ENCODE measurements at places on chromosomes 3 and 15.

GRCh38 chr15:35921046-35921445 lies 375.1 kb upstream of the DPH6 start:
- DNase-seq = no peak

DNA sequence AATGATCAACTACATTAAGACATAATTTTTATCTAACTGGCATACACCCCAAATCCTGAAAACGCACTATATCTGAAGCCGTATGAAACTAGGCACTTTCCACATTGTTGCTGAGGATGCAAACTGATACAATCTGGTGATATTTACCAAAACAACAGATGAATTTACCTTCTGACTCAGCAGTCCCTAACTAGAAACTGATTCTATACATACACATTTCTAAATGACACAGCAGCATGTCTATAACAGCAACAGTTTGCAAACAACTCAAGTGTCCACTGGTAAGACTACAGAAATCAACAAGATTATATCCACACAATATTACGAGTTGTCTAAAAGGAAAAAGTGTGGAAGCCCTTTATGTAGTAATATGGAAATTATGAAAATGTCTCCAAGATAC lies 22.9 kb downstream of the SECISBP2L start:
- no peak for DNase-seq

DNA sequence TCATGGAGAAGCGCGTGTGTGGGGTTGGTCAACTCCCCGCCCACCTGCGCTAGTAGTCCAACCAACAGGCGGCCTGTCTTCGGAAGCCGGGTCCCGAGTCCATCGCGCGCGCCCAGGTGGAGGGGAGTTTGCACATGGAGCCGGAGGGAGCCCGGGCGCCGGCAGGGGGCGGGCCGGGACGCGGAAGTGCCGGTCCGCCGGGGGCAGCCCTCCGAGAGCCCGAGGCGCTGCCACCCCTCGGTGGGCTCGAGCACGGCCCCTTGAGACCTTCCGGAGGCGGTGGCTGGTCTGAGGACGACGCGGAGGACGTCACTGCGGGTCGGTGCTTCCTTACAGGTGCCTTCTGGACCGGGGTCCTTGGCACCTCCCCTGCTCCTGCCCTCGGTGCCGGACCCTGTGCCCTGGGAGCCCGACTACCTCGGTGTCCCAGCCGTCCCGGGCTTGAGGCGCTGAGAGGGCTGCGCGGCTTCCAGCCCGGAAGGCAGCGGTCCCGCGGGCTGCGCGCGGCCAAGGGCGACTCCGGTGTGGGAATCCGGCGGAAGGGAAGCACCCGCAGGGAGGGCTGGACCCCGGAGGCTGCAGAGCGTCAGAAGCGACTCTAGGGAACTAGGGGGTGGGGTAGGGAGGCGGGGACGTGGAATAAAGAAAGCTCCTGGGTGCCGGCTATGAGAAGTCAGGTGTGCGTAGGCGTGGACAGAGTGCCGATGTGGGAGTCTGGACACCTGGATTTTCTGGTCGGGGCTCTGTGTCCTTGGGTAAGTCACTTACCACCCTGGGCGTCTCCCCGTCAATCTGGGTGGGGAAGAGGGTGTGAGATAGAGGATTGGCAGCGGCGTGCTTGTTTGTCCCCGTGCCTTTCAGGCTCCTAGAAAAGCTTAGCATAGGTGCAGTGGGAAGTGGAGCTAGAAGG lies 212.3 kb downstream of the FGF12 start:
- DNase-seq = no peak

GRCh38 chr3:22360164-22360563 lies 609.2 kb upstream of the ZNF385D start:
- no peak for DNase-seq

- no peak for DNase-seq
These were observed 94.6 kb downstream of the THRB start for GRCh38 chr3:24400015-24400414.

DNA sequence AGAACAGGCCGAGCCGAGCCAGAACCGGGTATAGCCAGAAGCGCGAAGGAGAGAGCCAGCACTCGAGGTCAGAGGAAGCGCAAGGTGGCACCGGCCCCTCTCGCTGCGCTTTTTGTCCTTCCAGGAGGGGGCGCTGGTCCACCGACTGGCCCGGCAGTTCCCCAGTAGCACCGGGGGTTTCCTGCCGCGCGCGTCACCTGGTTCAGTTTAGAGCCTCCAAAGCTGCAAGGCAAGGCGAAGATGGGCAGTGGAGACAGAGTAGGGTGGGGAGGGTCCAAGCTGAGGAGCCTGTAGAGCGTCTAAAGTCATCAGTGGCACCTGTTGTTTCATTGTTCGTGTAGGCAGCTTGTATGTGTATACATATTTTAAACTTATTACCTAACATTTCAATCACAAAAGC lies 7.6 kb upstream of the NR2E3 start:
- DNase-seq = no peak

- no peak for DNase-seq
These were observed 683.7 kb downstream of the TBL1XR1 start for GRCh38 chr3:176513604-176514003.

DNA sequence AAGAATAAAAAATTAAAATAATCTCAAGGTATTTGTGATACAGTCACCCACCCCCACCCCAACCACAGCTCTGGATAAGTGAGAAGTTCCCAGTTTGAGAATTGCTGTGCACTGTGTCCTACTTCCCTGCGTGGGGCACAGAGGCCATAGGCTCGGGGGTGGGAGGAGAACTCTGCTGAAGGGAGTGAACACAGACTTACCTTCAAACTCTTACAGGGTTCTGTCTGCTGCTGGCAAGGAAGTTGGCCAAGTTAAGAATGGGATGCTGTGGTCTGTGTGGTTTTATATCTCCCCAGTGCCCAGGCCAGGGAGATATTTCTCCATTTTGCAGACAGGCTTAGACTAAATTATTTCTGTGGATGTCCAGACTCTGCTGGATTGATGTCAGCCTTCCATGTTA lies 37.6 kb downstream of the SPTSSB start:
- DNase-seq = no peak

DNA sequence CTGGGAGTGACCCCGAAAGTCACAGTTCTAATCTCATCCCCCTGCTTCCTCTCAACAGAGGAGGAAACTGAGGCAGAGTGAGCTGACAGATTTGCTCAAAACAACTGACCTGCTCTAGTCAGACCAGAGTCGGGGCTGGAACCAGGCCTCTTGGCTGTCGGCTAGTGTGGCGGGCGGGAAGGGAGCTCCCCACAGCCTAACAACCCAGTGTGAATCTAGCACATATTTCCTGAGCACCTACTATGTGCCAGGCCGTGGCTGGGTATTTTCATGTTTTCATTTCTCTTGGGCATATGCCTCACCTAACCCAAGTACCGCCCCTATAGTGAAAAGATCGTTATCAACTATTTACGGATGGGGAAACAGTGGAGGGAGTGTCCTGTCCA lies 27.2 kb downstream of the GRIP2 start:
- DNase-seq = no peak

GRCh38 chr3:138899351-138899991 lies 47.5 kb downstream of the FOXL2 start:
- DNase-seq = peak; percentile 5

DNA sequence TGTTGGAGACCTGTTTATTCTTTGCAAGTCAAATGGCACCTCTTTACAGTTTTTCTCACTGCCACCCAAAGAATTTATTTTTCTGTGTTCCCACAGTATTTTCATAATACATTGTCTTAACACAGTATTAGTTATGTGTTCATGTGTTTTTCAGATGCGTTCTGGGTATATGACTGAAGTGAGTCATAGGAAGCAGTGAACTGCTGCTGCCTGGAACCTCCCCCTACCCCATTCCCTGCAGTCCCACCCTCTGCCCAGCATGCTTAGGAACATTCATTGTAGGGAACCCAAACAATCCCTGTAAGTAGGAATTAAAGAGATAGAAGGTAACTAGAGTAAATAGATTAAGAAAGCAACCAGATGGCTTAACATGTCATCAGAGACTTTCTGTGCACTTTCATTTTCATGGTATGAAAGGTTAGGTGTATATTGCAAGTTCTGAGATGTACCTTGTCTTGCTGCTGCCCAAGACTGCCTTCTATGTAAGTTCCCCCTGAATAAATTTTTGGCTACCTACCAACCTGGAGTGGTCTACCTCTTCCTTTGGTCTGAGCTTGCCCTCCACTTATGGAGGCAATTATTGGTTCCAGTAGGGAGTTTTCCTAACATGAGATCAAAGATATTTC lies 21.9 kb upstream of the SQOR start:
- peak; percentile 35 for DNase-seq

DNA sequence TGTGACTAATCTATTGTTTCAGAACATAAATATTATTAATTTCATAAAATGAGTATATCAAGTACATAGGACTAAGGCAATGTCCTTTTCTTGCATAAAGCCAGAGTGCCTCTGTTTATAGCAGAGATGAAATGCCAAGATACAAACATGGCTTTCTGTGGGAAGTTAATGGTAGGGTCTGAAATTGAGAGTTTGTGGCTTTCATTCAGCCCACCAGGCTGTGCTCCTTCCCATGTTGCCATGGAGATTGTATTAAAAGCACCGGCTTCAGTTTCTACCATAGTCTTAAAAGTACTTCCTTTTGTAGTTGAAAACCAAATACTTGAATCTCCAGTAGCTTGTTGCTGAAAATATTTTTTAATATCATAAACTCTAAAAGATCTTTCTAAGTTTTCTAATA lies 114.0 kb downstream of the LRRC28 start:
- no peak for DNase-seq

Measured in kidney glomerular epithelial cell (primary cell).